CD4-positive, alpha-beta T cell treated with Interleukin-6 for 4 hours (primary cell): ENCODE measurements at places on chromosomes 5 and 9.

- no peak for DNase-seq
Observed at GRCh38 chr9:124348363-124348762, 66.9 kb downstream of the PSMB7 start.

DNA sequence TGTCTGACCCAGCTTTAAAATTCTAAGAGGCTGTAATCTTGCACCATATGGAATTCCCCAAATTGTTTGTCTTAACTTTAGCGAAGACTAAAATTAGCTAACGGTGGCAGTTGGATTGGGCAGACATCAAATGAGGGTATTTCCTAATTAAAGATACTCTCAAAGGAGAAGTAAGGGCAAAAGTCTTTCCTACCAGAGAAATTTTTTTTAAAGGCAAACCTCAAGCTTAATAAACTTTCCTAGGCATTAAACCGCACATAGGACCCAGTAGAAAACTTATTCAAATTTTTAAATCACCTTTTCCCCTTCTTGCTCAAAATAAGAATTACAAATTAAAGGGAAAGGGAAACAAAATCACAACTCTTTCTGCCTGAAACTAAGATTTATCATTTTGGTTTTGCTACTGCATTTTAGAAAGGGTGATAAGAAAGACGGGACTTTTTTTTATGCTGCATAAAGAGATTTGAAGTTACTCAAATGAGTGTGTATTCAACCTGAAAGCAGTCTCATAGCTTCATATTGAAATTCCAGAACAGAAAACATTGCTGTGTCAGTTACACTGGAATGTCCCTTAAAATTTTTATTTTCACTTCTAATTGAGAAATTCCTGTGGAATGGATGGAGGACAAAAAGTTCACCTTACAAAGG is 189.1 kb upstream of the PTGER4 start:
- no peak for DNase-seq

GRCh38 chr5:53403758-53404157 is 76.7 kb upstream of the FST start:
- no peak for DNase-seq

DNA sequence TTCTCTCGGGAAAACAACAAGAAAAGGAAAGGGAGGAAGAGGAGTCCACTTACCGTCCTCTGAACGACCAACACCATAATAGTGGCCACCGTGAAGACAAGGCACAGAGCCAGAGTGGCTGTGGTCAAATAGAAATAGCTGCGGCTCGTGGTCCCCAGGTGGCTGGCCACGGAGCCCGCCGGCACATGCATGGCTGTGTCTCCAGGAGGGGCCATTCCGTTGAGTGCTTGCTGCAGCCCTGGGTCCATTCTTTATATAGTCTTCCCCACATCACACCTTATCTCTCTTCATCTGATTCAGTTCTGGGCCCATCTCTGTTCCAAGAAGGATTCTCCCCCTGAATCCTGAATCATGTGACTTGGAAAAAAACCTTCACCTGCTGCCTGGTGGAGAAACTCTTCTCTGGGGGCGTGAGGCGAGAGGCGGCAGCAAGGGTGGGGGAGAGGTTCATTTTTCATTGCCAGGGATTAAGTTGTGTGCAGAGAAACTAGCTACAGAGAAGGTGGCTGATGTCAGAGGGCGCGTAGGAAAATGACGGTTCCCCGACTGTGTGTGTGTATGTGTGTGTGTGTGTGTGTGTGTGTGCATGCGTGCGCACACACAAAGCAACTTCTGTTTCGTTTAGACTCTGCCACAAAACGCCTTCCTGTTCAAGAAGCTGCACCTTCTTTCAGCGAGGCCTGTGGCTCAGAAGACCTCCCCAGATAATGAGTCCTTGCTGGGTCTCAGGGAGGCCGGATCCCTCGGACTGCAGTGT is at the start of gene TNFSF8:
TNFSF8 (minus strand) TSS at position 536 of the 757 bp plus-strand sequence; CDS start at position 248, 288 bp downstream.
- peak; percentile 83 for DNase-seq

GRCh38 chr5:62627121-62627520 is 48.5 kb downstream of the LRRC70 start:
- no peak for DNase-seq

DNA sequence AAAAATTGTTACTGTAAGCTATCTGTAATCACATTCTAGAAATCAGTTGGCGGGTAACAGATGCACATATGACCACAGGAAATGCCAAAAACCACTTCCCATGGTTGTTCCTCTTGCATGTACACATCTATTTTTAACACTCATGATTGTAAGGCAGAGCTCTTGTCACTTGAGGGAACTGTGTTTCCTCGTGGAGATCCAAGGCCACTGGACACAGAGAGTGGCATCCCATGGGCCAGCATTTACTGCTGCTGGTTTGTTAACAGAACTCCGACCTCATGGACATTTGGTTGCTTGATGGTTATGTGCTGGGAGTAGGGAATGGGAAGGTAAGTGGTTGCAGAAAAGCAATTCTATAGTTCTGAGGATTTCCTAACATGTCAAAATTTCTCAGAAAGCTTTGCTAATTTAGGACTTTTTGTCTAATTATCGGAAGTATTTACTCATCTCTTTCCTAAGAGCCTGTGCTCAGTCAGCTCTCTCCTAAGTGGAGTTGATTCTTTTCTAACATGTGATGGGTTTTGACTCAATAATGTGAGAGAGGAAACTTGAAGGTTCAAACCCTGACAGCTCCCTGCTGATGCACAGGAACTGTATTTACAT is 202.0 kb upstream of the NR3C1 start:
- no peak for DNase-seq

- DNase-seq = peak; percentile 43
Observed at GRCh38 chr5:139747583-139748504, 47.8 kb upstream of the PSD2 start.

DNA sequence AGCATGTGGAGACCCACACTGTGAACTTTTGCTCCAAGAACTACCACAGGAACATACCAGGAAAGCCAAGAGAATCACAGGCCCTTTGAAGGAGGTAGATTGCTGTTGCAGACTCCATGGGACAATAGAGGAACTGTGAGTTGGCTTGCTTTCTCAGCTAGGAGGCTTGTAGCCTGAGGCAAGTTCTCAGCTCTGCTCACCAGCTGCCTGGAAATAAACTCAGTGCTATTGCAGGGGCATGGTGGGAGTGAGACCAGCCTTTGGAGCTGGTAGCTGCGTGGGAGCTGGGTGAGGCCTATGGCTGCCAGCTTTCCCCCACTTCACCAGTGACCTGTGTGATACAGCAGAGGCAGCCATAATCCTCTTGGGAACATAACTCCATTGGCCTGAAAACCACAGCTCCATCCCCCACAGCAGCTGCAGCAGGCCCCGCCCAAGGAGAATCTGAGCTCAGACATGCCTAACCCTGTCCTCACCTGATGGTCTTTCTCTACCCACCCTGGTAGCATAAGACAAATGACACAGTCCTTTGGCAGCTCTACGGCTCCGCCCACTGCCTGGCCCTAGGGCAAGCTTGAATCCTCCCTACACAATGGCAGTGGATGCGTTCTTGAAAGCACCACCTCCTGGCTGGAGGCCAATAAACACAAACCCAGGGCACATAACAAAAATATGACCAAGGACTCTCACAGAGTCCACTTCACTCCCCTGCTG is 389.5 kb downstream of the KIF4B start:
- DNase-seq = no peak

- no peak for DNase-seq
Observed at GRCh38 chr9:130806327-130806716, 28.7 kb upstream of the ABL1 start.

DNA sequence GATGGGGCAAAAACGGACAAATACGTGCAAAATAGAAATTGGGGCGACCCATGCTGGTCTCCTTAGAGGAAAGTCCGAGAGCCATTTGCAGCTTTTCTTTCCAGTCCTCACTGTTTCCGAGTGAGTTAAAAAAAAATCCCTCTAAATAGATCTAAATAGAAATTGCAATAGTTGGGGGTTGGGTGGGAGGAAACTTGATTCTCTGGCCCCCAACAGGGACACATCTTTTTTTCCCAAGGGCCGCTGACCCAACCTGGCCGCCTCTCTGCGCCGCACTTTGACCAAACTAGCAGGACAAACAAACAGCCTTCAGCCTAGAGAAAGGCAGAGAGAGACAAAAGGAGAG is 2.8 kb upstream of the NKX2-5 start:
- DNase-seq = no peak

DNA sequence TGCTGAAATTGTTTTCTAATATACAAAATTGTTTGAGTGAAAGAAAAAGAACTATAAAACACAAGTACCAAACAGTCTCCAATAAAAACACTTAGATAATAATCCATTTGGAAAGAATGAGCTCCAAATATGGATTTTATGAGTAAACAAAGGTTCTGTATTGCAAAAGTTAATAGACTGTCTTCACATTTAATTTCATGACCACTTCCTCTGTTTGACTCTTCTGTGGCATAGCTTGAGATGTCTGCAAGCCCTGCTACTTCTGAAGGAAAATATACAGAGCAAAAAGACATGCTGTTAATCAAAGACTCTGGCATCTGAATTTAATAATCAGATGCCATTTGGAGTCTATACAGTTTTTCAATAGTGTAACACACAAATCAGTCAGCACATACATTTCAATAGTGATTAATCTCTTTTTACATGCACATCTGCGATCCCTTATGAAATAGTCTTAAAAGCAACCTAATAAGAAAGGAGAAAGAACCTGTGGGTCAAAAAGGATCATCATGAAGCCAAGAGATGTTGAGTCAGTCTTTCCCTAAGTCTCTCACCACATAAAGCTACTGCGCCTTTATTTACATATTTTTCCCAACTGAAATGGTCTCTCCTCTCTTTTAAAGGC is 165.4 kb upstream of the LHFPL2 start:
- DNase-seq = no peak

DNA sequence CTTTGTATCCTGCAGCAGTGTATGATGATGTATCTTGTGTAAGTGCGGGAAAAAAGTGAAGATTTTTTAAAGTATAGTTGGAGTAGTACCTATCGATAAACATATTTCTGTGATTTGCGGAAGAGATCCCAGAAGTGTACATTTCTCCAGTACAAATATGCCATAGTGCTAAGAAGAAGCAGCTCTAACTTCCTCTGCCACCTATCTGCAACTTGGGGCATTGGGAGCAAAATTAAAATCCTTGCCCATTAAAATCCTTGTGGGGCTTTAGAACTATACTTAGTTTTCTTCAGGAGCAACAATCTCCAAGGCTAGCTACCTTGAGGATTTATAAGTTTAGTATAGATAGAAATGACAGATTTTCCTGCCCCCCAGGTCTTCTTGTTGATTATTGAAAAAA is 123.7 kb downstream of the VCAN start:
- no peak for DNase-seq

DNA sequence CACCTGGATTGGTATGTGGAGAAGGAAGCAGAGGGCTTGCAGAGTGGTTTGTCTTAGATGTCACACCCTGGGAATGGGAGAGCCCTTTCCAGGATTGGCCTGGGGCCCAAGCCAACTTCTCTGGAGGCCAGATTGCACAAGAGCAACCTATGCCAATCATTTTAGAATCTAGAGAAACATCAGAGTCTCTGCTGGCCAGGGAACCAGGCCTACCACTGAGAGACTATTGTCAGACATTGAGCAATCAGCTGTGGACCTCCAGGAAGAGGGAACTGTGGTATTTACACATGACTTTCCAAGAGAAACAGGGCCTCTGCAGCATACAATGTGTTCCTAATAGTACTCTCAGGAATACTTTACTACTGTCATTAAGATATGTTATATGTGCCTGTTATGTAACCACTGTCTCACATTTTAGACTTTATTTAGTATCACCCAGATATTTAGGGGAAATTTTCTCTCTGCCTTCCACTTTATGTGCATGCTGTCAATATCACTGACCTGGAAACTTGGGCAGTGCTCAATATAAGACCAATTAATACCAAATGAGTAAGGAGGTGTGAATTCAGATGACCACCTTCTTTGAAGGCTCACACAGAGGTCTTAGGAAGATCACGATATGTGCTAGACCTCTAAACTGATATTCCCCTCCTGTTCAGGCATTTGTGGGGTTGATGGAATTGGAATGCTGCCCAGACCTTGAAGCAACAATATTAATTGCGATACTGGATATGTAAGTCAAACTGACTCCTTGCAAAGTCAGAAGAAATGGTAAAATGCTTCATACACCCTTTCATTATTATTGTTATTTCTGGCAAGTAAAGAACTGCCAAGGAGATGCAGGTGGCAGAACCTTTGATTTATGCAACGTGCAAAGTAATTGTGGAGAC is 20.5 kb upstream of the CCL28 start:
- DNase-seq = no peak

- DNase-seq = no peak
Observed at GRCh38 chr9:104810421-104811339, 46.8 kb downstream of the NIPSNAP3B start.

- no peak for DNase-seq
Observed at GRCh38 chr5:108762660-108763059, 15.0 kb downstream of the FER start.

- DNase-seq = no peak
Observed at GRCh38 chr5:124921694-124922093, 175.3 kb upstream of the ZNF608 start.

- no peak for DNase-seq
Observed at GRCh38 chr9:114803479-114804265, 2.2 kb downstream of the TNFSF15 start.

- no peak for DNase-seq
Observed at GRCh38 chr5:145543968-145544367, 291.2 kb downstream of the PRELID2 start.

DNA sequence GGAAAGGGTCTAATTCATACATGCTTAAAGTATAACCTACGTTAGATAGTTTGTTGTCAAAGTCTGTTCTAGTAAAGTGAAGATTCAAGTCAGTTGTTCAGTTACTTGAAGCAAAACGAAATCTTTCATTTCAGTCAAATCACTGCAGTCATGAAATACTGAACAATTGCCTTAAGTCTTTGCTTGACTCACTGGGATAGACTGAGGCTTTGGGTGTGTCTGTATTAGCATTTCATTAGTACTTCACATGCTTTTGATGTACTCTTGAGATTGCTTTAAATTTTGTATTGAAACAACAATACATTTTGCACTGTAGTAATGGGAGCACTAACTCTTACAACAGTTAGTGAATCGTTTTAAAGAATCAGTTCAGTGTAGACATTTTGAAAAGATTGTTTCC is 4.0 kb upstream of the CMYA5 start:
- no peak for DNase-seq

- DNase-seq = peak; percentile 78
Observed at GRCh38 chr9:120909904-120910303, 16.7 kb downstream of the TRAF1 start.

DNA sequence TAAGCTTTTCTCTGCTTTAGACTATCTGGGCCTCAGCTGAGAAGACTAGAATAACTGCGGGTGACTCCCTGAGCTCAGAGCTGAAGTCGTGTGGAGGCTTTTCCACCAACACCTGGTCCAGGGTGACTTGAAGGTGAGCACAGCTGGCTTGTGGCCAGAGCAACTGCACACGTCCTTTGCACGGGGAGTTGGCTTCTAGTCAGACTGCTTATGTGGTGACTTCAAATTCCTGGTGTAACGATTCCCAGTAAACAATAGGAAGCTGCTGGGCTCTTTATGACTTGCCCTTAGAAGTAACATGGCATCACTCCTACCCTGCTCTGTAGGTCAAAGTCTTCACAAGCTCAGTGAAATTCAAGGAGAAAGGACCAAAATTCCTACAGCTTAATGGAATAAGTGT is 800.6 kb upstream of the CDH6 start:
- DNase-seq = no peak
